Stimulated activated naive CD8-positive, alpha-beta T cell treated with anti-CD3 and anti-CD28 coated beads, Interleukin-15, Interleukin-2, amounts not matched to agents 100 U/mL and 50 U/mL, for 24 hours (primary cell): ENCODE measurements at places on chromosomes 1 and 21.

GRCh38 chr1:1954015-1954414 lies 34.9 kb upstream of the TMEM52 start:
- no peak for DNase-seq

GRCh38 chr1:34885405-34886247 lies 26.1 kb upstream of the SMIM12 start:
- DNase-seq: peak; percentile 74

DNA sequence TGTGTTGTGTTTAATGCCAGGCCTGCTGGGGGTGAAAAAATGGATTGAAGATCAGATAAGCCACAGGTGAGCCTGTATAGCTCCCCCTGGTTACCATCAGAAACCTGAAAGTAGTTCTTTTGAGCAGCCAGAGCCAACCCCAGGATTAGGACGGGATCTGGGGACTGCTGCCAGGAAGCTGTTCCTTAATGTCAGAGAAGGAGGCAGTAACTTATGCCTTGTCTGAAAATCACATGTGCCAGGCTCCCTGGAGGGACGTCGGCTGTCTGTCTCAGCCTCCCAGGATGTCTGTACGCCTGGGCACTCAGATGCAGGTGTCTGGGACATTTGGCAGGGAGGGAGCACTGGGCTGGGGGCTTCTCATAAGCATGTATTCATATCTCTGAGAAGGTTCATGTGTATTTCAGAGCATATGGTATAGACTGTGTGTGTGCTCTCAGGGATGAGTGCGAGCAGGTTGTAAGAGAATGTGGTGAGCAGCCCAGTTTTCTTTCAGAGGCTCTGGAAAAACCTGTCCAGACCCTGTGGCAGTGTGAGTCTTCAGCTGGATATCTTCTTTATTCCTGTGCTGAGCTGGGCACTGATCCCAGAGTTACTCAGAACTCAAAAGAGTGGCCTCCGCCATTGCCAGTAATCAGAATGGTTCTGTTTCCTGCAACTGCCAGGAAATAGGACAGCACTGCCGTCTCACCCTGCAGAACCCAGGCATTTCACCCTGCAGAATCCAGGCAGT lies 2.8 kb downstream of the FAM43B start:
- no peak for DNase-seq

GRCh38 chr1:190436615-190437014 lies 41.0 kb downstream of the BRINP3 start:
- DNase-seq: no peak

- DNase-seq: no peak
Observed at GRCh38 chr1:229758101-229759036, 132.3 kb downstream of the URB2 start.

GRCh38 chr21:38444691-38445090 lies 53.6 kb downstream of the ERG start:
- DNase-seq: no peak

GRCh38 chr1:239744851-239745250 lies 346.8 kb upstream of the FMN2 start:
- no peak for DNase-seq
